RPMI7951 (cell line): ENCODE measurements at places on chromosomes 11 and 22. TPM values are rescaled to one million over a fixed set of nuclear protein-coding genes. Genes with fewer than 3 reads are reported as not detected.

- DNase-seq = no peak
Measured at GRCh38 chr11:30504468-30504867, 81.7 kb downstream of the MPPED2 start.

DNA sequence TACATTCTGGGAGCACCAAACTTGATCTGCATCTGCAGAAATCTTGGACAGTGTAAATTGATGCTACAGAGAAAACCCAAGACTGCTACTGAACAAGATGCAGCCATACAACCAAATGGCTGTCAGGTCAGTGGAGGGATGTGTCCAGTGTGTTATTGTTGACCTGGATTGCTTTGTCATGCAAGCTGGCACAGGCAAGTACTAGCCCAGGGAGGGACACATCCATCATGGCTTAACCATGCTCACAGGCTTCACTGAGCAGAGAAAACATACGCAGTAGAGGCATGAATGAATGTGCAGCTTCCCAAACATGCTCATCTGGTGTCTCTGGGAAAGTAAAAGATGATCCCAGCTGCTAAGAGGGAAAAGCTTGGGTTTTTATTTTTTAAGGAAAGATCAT is 93.6 kb downstream of the MTNR1B start:
- DNase-seq = peak; percentile 26

The RBMXL2 gene
- total RNA-seq = 0.12 TPM in 1 of 2 replicates, not detected in the other

DNA sequence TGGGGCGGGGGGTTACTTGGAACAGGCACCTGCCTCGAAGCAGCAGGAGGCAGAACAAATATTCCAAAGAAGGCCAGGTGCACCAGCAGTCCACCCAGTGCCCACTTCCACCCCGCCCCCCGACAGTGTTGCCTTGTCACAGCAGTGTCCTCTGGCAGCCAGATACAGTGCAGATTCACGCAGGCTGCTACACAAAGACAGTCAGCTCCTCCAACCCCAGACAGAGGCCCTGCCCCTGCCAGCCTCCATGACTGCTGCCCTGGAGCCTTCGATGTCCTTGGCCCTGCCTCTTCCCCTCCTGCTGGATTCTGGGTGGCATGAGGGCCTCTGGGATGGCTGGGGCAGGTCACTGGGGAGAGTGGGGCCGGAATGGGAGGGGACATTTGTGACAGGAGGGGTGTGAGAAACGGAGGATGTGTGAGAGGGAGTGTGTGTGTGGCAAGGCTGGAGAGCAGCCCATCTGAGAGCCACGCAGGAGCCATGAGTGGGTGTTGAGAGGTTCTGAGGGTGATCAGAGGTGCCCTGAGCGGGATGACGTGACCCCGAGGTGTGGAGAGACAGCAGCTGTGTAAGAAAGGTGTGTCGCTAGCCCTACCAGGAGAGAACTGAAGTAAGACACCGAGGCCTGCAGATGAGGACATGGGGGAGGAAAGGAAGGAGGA is 173.7 kb downstream of the CEP164 start:
- no peak for DNase-seq

The CHID1 gene
- total RNA-seq = 41.2 and 43.3 TPM in 2 replicates

DNA sequence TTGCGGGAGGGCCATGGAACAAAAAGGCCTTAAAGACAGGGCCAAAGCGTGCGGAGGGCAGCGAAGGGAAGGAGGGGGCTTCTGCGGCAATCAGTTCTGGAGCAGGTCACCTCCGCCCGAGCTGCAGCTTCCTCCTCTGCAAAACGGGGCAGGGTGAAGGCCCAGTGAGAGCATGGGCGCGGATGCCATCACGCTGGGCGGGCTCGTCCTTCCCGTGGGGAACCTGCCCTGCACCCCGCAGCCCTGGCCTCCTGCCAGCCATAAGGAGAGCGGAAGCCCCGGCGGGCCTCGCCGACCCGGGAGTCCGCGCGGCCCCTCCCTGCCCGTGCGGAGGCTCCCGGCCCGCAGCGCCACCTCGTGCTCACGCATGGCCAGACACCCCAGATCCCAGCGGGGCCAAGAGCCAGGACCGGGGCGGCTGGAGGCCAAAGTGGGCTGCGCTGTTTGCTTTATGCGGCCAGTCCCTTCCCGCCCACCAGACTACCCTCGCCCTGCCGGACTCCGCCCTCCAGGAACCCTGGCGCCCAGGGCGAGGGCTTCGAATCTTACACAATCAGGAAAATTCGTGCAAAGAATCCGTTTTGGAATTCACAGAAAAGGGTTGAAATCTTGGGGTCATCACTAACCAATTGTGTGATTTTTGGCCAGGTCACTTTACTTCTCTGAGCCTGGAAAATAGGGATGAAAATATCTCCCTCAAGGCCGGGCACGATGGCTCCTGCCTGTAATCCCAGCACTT is 16.1 kb downstream of the TSKU start:
- peak; percentile 77 for DNase-seq

GRCh38 chr11:69730500-69730899 is 26.7 kb upstream of the FGF19 start:
- DNase-seq = no peak

GRCh38 chr11:119580081-119580480 is 148.9 kb downstream of the NECTIN1 start:
- no peak for DNase-seq

The TMEM45B gene
- not detected in 2 replicates for total RNA-seq

GRCh38 chr22:27192135-27192829 is 534.9 kb downstream of the MIAT start:
- DNase-seq = peak; percentile 47

- no peak for DNase-seq
Measured at GRCh38 chr11:14052198-14052597, 89.7 kb downstream of the SPON1 start.

The TIMP3 gene
- total RNA-seq = 544 and 593 TPM in 2 replicates

DNA sequence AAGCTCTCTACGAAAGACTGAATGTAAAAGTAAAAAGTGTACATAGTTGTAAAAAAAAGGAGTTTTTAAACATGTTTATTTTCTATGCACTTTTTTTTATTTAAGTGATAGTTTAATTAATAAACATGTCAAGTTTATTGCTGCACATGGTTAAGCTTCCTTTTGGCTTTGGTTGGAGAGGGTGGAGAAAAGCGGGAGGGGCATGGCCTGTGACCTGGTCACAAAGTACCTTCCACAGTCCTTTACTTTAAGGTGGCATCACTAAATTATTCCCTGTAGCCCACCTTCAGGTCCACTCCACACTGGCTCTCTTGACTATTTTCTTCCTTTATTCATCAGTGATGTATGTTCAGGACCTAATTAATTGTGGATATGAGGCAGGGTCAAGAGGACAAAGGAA is 586 bp upstream of the TTC36 start:
- no peak for DNase-seq

The KCNJ11 gene
- total RNA-seq = not detected in 2 replicates

GRCh38 chr22:29580200-29580810 is 608 bp downstream of the NIPSNAP1 start:
- no peak for DNase-seq

GRCh38 chr11:44192462-44193100 is 97.1 kb downstream of the EXT2 start:
- no peak for DNase-seq

DNA sequence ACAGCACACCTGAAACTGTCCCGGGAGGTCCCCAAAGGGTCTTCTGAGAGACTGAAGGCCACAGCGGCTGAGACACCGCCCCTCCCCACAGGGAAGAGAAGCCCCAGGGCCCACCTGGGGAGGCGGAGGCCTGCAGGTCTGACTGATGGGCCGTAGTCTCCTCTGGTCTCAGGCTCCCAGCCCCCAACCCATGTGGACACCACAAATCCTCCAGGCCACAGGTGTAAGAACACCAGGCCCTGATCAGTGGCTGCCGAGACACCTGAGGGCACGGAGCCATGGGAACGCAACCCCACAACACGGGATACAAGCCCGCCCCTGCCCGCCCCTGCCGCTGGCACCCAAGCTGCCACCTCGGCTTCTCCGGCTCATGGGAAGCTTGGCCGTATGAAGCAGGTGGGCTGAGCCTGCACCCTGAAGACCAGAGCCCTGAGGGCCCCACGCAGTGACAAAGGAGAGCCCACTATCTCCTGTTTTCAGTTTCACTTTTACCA is 46.3 kb downstream of the BRD1 start:
- DNase-seq = no peak

DNA sequence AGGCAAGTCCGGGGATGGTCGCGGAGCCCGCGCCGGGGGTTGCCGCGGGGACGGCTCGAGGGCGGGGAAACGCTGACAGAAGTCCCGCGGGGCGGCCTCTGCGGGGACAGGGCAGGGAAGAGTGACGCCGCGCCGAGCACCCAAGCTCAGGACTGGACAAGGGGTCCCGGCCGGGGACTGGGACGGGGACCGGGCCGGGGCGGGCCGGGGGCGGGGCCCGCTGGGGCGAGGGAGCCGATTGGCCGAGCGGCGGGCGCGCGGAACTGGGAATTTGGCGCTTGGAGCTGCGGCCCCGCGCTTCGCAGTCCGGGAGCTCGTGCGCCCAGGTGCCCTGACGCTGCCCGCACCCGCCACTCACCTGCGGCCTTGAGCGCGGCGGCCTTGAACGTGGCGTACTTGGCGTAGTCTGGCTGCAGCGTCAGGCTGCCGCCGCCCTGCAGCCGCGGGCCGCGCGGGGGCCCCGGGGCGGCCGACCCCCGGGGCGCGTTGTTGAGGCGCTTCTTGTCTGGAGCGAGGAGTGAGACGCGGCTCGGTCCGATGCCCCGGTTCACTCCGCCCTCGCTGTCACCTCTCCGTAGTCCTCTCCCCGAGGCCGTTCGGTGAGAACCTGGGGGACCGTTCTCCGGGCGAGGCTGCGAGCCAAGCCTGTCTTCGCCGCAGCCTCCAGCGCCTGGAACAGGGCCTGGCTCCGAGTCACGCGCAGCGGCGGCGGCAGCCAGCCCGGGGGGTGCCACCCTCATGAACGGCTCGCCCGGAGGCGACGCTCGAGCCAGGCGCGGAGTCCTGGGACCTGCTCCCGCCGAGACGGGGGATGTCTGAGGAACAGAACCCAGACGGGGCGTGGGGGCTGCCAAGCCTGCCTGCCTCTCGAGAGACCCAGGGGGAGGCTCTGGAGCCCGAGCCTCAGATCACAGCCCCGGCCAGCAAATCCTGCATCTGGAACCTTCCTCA is 4.5 kb downstream of the SHISA8 start:
- peak; percentile 26 for DNase-seq

- DNase-seq = no peak
Measured at GRCh38 chr11:104130161-104130560, 33.8 kb downstream of the PDGFD start.

The KIF18A gene
- 46.8 and 57.3 TPM in 2 replicates for total RNA-seq

DNA sequence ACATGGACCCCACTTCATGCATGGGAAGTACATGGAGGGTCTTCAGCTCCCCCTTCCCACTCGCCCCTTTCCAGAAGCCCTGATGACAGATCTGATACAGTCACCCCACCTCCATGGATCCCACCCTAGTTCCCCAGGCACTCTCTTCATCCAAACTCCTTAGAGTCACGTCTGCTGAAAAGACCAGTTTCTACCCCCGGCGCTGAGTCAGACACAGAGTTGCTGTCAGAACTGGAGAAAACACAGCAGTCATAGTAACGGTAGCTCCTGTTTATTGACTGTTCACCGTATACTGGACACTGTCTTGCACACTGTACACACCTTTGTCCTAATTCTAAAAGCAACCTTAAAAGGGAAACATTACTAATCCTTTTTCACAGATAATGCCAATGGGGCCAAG is 29.1 kb downstream of the DRD2 start:
- peak; percentile 77 for DNase-seq

DNA sequence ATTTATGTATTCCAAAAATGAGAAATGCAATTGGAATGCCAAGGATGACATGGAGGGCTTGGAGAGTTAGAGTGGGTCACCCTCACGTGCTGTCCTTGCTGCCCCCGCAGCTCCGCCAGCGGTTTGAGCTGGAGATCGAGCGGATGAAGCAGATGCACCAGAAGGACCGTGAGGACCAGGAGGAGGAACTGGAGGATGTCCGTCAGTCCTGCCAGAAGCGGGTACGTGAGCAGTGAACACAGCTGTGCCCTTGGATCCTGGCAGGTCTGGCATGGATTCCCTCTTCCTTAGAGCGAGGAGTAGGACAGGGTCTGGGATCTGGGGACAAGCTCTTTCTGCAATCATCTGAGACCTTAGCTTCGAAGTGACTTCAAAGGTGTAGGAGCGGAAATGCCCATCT is 166.2 kb downstream of the MYO18B start:
- DNase-seq = no peak

- DNase-seq = peak; percentile 54
Measured at GRCh38 chr11:107493117-107493516, 35.5 kb upstream of the CWF19L2 start.

GRCh38 chr22:20298803-20299745 is 20.8 kb downstream of the DGCR6L start:
- DNase-seq = peak; percentile 72

GRCh38 chr11:103536335-103536722 is 427.1 kb downstream of the DYNC2H1 start:
- no peak for DNase-seq

- no peak for DNase-seq
Measured at GRCh38 chr22:39991159-39991860, 3.4 kb upstream of the FAM83F start.

The INPP5J gene
- total RNA-seq = 0.12 and 0.29 TPM in 2 replicates
